Prostate gland (tissue), 2 donors: ENCODE measurements at places on chromosomes 7 and 10. TPM values are rescaled to one million over a fixed set of nuclear protein-coding genes. Genes with fewer than 3 reads are reported as not detected.

DNA sequence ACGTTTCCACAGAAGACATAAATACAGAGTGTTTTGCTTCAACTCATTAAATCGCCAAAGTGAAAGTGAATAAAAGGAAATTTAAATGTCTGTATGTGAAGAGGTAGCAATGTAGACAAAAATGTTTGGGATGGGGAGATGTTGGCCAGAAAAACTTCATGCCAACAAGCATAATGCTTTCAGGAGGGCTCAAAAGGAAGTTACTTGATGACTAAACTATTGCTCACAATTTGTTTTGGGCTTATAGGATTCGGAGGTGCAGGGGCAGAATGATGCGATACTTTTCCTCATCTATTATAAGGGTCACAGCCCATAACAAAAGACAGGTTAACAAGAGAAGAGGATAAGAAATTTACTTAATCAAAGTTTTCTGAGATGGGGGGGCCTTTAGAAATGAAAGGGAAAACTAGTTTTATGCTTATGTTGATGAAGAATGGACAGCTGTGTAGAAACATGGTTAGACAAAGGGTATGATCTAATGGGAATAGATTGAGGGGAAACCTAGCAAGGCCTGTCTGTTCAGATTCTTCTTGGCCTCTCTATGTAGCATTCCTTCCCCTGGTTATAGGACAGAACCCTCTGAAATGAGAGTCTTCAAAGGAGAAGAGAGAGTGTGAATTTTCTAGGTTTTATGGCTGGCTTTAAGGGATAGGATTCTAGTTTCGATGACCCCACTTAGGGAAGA is 898.6 kb downstream of the LRMDA start:
- DNase-seq: no peak

DNA sequence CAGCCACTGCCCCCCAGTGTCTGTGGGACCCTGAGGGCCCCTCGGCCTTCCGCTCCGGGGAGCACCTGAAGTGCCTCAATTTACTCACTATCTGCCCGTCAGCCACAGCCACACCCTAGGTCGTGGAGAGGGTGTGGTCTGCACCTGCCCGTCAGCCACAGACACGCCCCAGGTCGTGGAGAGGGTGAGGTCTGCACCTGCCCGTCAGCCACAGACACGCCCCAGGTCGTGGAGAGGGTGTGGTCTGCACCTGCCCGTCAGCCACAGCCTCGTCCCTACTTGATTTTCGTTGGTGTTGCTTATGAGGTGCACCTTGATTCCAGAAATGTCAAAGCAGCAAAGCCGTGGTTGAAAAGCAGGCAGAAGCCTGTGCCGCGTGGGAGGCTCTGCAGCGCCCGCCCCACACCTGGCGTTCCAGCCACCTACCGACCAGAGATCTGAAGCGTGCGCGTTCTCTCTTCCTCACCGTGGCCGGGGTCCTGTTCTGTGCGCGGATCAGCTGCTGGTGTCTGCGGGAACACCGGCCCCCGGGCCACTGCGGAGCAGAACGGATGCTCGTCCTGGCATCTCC is 101.6 kb downstream of the DYNC2I1 start:
- no peak for DNase-seq

- no peak for DNase-seq
Observed at GRCh38 chr7:148609045-148609725, 18.6 kb downstream of the C7orf33 start.

DNA sequence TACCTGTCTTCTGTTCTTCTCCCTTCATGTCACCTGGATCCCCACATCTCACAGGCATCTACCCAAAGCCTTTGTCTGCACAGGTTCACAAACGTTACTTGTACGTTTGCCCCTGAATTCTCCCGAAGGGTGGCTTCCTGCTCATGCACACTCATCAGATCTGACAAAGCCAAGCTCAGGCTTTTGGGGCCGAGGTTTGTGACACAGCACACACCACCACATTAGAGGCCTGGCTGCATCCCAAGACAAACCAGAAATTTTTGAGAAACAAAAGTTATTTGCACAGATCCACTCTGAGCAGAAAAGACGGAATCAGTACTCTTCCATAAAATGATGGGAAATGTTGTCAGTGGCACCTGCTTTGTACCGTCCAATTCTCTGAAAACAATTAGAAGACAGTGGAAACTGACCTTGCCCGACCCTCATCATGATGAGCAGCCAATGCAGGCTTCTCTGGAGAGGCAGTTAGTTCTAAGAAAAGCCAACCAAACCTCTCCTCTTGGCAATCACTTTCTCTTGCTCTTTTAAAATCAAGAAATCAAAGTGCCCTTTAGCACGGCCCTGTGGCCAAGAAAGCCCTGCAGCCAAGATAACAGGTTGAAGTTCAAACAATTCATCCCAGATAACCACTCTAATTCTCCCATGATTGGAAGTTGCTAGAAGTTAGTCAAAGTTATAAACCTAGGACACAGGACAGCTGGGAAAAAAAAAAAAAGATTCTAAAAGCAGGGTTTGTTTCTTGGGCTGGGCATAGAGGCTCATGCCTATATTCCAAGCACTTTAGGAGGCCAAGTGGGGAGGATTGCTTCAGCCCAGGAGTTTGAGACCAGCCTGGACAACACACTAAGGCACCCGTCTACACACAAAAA is 13.6 kb upstream of the SVIL start:
- DNase-seq: no peak

DNA sequence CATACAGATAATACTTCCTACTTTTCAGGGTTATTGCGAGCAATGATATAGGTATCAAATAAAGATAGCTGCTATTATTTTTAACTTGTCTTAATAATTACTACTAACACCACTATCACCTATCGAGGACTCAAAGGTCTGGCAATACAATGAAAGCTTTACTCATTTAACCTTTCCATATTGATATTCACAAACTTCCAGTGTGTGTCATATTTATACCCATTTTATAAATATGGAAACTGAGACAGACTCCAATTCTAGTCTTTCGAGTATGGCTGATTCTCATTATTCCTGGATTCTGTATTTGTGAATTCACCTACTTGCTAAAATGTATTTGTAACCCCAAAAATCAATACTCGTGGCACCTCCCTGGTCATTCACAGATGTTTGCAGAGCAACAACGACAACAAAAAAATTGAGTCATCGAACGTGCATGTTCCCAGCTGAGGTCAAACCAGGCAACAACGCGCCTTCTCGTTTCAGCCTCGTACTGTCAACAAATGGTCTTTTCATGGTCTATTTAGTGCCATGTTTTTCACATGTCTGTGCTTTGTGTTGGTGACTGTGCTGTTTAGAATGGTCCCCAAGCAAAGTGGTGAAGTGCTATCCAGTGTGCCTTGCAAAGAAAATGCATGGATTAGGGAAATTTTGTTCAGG is 51.7 kb downstream of the SMURF1 start:
- DNase-seq: no peak

GRCh38 chr10:34046506-34047034 is 712.1 kb upstream of the NRP1 start:
- no peak for DNase-seq

GRCh38 chr7:88759230-88760135 is at the start of gene ZNF804B:
Gene ZNF804B, plus strand, starts transcription at chr7:88759700. Its CDS starts 277 bp downstream, at chr7:88759977.
- peak; percentile 4 for DNase-seq

- no peak for DNase-seq
Observed at GRCh38 chr10:45180946-45181875, 134.2 kb downstream of the OR13A1 start.

GRCh38 chr10:36608251-36608650 is 517.1 kb upstream of the ANKRD30A start:
- DNase-seq: no peak

DNA sequence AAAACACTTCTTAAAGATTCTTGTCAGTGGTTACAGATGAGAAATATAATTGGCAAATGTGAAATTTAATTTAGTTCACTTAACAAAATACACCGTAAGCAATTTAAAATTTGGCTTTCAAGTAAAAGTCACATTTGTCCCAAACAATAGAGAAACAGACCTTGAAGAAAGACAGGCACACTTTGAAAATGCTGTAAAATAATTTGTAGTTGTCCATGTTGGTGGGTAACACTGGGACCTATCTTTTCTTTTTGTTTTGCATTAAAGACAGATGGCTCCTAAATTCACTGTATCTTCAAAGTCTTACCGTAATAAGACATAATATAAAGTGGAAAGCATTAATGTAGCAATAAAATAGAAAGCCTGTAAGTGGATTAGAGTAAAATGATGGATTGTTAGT is 3.3 kb downstream of the GRK5 start:
- no peak for DNase-seq

GRCh38 chr10:123681285-123681684 is 15.1 kb downstream of the GPR26 start:
- DNase-seq: no peak

GRCh38 chr7:120554960-120555571 is 282.1 kb downstream of the KCND2 start:
- no peak for DNase-seq

- no peak for DNase-seq
Observed at GRCh38 chr7:21946222-21946709, 567 bp upstream of the CDCA7L start.

GRCh38 chr7:127751062-127751461 is 99.1 kb downstream of the SND1 start:
- no peak for DNase-seq

DNA sequence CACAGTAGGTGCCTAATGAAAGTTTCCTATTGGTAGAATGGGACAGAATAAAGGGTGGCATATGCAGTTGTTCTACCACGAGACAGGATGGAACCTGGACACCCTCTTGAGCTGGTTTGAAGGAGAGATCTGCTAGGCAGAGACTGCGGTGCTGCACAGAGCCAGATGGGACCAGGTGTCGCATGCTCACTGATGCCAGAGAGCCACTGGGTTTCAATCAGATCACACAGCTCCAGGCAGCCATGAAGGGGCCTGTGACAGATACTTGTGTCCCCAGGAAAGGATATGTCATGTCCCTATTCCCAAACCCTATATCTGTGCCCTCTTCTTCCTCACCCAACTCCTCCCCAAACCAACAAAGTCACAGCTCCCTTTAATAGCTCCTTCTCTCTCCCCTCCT is 235.7 kb downstream of the PRPF18 start:
- no peak for DNase-seq

GRCh38 chr10:132540456-132540855 is 2.9 kb downstream of the INPP5A start:
- peak; percentile 36 for DNase-seq

DNA sequence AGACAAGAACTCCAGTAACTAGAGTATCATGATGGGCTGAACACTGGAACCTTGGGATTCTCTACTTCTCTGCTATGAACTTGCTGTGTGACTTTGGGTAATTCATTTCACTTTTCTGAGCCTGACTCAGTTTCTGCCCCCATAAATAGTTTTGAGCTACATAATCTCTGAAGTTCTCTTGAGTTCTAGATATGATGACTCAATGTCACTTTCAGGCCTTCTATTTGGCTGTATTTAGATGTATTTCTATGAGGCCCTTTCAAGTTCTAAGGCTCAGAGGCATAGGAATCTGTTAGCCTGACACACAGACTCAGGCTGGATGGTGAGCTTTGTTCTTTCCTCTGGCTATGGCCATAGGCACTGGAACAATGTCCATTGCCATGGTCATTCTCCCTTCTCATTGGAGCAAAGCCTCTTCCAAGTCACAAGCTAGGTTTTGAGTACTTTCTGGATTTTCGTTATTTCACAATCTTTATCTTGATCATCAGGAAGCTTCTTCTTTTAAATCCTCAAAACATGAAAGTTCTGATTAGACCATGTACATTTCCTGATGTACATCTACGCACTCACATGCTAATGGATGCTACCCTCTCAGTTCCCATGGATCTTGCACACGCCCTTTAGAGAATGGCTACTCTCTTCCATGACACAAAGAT is 101.6 kb downstream of the TES start:
- DNase-seq: no peak

DNA sequence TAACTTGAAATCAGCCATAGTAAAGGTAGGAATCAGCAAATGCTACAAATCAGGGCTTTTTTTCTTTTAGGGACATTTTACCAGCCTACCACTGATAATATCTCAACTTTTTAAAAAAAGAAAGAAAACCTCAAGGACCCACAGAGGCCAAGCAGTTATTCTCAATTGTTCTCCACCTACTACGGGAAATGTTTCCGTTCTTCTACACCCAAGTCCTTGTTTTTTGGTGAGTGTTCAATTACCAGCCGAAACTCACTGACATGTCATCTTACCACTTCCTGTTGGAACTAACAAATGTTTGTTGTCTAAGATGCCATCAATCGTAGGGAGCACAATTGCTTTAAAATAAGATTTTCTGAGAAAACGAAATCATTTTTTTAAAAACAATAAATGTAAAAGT is 50.2 kb upstream of the CDK1 start:
- DNase-seq: no peak

DNA sequence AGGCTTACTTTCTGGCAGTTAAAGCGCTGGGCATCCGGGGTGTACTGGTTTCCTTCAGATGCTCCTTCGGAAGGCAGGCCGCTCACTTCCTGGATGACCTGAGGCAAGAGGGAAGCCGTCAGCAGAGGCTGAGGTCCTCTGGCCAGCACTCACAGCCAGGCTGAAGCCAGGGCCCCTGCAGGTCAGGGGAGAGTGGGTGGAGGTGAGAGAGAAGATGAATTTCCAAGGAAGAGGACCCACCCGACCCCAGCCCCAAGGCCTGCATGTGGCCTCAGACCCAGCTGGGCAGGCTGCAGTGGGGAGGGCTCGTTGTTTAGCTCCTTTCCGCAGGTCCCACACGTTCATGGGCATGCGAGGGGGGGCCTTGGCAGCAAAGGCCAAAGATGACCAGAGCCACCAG is 71.3 kb downstream of the VWA2 start:
- DNase-seq: no peak

DNA sequence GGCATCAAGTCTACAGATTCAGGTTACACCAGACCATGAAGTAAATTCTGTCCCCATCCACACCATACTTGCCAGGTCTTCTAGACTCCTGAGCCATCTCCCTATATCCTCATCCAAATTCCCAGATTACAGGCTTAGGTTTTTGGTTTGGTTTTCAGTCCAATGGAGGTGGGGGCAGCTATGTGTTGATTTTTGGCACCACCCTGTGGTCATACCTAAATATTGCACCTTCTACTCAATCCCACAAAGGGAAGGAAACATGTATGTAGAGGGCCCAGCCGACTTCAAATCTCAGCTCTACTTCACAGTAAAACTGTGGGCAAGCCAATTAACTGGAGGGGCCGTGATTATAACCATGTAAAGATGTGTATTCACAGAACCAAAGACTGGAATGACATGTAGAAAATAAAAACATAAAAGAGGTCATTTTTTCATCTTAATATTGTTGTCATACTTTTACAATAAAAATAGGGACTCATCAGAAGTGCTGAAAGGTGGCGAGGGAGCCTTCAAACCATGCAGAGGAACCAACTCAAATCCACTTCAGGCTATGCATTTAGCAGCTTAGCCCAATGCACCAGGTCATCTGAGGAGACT is 19.8 kb downstream of the ERCC6 start:
- DNase-seq: peak; percentile 33

- no peak for DNase-seq
Observed at GRCh38 chr7:156279635-156280034, 360.9 kb upstream of the RNF32 start.

GRCh38 chr7:101127460-101128039 is 646 bp downstream of the SERPINE1 start:
- no peak for DNase-seq

GHRHR gene
- total RNA-seq: 4.4 TPM

FFAR4 gene
- not detected for total RNA-seq

GLI3 gene
- 14.7 TPM for total RNA-seq

COBL gene
- total RNA-seq: 46.6 TPM

TMEM196 gene
- not detected for total RNA-seq

MYL10 gene
- total RNA-seq: not detected

LIPM gene
- total RNA-seq: not detected

GLCCI1 gene
- total RNA-seq: 9.2 TPM

XRCC2 gene
- total RNA-seq: 1.6 TPM
